ENCODE measurements at places on chromosomes 7 and 10.

- no peak for DNase-seq
Measured at GRCh38 chr7:115546790-115547189, 483.8 kb downstream of the TFEC start.

DNA sequence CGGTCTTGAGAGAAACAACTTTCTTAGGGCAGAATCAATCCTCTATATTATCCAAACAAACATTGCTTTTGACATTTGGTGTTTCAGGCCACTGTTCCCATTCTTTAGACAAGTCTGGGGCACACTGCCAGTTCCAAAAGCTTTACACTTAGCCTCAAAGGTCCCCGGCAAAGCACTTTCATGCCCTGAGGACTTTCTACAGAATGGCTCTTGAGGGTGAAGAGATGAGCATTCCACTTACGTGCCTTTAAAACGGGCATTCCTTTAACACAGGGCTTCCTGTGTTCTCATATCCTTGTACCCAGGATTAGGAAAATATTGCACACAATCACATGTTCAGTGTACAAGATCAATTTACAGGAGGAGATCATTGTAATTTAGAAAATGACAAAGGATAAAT, 13.1 kb upstream of the TMEM213 start:
- DNase-seq: no peak

- no peak for DNase-seq
Measured at GRCh38 chr7:159107161-159107892, 37.3 kb downstream of the VIPR2 start.

GRCh38 chr10:5543623-5544022, 18.9 kb downstream of the CALML3 start:
- no peak for DNase-seq

DNA sequence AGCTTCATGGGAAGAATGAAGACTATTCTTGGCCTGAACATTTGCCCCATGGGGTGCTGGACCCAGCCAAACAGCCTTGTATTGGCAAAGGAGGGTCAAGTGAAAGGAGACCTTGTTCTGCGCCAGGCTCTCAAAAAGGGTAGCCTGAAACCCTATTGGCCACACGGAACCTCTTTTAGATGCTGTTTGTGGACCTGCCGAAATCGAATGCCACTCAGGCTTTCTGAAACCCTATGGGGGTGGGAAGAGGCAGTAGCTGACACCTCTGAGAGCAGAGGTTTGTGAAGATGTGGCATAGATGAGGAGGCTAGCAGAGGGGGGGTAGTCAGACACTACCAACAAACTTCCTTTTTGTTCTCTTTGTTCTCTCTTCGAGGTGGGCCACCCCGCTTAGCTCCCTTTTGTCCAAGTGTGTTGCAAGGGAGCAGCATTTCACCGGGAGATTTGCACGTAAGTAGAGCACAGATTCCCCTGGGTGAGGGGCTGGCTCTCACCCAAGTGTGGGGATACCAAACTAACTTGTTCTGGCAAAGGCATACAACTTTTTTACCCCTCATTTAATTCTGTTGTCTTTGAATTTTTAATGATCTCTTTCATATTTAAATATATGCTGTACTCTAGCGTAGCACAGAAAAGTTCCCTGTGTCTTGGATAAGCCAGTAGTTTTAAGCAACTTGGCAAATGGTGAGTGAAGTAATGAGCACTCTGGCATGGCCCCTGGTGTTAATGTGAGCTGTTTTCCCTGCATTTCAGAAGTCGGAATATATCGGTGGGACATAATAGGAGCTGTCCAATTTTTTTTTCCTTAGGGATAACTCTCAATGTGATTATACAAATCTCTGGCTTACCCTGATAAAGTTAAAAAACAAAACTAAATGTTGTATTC, 107.7 kb downstream of the SEPTIN7 start:
- DNase-seq: no peak

Measured in T-helper 9 cell (primary cell).